Spinal cord (tissue), 10 donors: ENCODE measurements at places on chromosomes 2 and 18.

DNA sequence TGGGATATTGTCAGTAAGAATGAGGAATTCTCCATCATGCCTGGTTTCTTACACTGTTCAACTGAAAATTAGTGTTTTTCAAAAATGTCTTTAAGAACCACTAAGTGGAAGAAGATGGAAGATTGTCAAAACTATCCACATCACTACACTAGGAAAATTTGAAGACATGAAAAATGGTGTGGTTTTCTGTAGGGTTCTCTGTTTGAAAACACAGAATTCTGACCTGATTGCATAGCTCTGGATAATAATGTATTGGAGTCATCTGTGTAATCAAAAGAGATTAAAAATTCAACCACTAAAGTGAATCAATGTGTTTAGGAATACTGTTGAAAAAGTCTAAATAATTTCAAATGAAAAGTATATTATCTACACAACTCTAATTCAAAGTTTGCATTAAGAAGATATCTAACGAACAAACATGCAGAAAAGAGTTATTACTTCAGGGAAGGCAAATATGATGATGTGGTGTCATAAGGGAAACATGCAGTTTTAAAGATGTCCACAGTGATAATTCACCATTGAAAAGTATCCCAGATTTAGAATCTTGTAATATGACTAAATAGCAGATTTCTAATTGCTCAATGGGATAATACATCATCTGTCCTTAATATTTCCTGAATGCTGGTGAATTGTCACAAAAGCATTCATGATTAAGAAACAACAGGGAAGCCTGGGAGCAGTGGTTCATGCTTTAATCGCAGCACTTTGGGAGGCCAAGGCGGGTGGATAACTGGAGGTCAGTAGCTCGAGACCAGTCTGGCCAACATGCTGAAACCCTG, 116.9 kb downstream of the ERBB4 start:
- no peaks in the 10 kb centered on the region for H3K4me1 ChIP-seq
- H3K4me3 ChIP-seq = no peak overlapping the region
- no peaks in the 10 kb centered on the region for H3K36me3 ChIP-seq
- DNase-seq = no peak
- H3K27me3 ChIP-seq = no peaks in the 10 kb centered on the region

DNA sequence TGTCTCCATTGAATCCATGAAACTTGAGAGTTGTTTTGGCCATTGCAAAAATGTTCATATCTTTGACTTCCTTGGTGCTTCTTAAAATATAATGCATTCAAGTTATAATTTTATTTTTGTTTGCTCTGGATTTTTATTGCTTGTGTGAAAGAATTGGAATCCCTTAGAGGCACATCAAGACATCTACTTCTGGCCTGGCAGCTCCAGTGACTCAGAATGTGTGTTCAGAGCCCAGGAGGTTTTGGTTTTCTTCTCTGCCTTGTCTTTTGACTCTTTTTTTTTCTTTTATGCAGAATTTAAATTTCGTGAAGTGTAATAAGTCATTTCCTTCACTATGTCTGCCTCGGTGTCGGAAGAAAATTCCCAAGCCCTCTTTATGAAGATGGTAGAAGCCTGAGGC, 180.2 kb downstream of the LTBP1 start:
- H3K27ac ChIP-seq = no peak overlapping the region
- H3K4me3 ChIP-seq = no peak overlapping the region
- H3K36me3 ChIP-seq = no peaks in the 10 kb centered on the region
- no peaks in the 10 kb centered on the region for H3K4me1 ChIP-seq

DNA sequence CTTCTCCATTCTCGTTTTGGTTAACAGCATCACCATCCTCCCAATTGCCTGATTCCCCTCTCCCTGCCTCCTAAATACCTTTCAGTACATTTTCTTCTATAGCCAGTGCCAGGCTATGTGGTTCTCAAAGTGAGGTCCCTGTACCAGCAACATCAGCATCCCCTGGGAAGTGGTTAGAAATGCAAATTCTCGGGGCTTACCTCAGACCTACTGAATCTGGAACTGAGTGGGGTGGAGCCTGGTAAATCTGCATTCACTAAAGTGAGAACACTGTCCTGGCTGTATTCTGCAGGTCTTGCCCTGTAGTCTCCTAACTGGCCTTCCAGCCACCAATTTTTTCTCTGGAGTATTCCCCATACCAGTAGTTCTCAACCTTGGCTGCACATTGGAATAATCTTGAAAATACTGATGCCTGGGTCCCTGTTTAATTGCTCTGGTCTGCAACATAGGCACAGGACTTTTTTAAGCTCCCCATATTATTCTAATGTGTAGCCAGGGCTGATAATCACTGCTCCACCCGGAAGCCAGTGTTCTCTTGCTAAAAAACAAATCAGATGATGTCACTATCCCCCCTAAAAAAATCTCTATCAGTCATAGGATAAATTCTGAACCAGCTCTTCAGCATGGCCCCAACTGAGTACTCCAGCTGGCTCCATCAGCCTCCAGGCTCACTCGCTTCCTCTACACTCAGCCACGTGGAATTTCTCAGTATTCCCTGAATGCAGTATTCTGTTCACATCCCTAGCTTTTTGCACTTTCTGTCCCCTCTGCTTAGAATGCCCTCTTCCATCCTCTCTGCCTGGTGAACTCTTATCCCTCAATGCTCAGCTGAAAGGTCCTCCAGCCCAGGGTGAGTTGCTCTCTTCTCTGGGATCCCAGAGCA, 98.4 kb downstream of the CDK15 start:
- H3K27ac ChIP-seq = no peak overlapping the region
- DNase-seq = no peak
- no peaks in the 10 kb centered on the region for H3K36me3 ChIP-seq
- peaks cover 3% of the 10 kb centered on the region for H3K4me1 ChIP-seq

- H3K36me3 ChIP-seq = peaks cover 13% of the 10 kb centered on the region
- H3K4me1 ChIP-seq = peaks cover 18% of the 10 kb centered on the region
- H3K27ac ChIP-seq = no peak overlapping the region
- peak overlapping the region; percentile 21 for H3K4me3 ChIP-seq
- H3K27me3 ChIP-seq = peaks cover 8% of the 10 kb centered on the region
Observed at GRCh38 chr18:5890331-5891183, 4.8 kb downstream of the TMEM200C start.
